RPMI8226 (cell line): ENCODE measurements at places on chromosomes 13 and 19.

DNA sequence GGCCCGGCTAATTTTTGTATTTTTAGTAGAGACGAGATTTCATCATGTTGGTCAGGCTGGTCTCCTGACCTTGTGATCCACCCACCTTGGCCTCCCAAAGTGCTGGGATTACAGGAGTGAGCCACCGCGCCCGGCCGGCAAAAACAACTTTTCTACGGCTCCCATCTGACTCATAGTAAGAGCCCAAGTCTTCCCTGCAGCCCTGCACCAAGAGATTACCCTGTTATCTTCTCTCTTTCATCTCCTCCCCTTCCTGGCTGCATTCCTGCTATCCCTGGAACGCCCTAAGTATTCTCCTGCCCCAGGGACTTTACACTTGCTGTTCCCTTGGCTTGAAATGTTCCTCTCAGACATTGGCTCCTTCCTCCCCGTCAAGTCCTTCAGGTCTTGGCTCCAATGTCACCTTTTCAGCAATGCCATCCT lies 6.6 kb downstream of the AP2S1 start:
- DNase-seq, result no peak

DNA sequence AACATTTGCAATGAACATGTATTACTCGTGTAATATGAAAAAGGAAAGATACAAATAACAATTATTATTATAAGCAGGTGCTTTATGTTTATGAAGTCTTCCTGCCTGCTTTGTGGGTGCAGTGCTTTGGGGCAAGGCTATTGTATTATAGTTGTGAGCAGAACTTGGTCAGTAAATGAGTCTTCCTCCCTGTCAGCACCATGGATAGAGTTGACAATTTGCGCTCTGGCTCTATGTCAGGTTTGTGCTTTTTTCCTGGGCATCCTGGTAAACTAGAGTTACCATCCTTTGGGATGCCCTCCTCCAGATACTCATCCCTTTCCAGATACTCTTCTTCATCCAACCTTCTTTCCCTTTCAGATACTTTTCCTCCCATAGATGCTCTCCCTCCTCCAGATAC lies 19.6 kb downstream of the ERICH6B start:
- no peak for DNase-seq

GRCh38 chr13:84654654-84655275 lies 772.5 kb upstream of the SLITRK1 start:
- no peak for DNase-seq

DNA sequence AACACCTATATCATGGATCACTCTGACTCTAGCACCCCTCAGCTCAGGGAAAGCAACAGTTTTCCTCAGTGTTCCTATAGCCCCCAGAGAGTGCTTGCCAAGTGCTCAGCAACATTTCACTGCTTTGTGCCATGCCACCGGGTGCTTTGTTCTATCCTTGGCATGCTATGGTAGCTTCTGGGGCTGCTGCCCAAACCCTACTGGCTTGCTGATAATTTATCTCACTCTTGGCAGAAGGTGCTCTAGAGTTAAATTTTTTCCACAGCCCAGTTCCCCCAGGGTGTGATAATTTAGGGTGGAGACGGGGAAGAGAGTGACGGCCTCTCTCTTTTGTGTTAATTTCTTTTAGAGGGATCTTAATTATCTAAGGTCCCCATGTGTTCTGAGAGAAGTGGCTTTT lies 12.6 kb upstream of the CSNK1A1L start:
- DNase-seq, result no peak

DNA sequence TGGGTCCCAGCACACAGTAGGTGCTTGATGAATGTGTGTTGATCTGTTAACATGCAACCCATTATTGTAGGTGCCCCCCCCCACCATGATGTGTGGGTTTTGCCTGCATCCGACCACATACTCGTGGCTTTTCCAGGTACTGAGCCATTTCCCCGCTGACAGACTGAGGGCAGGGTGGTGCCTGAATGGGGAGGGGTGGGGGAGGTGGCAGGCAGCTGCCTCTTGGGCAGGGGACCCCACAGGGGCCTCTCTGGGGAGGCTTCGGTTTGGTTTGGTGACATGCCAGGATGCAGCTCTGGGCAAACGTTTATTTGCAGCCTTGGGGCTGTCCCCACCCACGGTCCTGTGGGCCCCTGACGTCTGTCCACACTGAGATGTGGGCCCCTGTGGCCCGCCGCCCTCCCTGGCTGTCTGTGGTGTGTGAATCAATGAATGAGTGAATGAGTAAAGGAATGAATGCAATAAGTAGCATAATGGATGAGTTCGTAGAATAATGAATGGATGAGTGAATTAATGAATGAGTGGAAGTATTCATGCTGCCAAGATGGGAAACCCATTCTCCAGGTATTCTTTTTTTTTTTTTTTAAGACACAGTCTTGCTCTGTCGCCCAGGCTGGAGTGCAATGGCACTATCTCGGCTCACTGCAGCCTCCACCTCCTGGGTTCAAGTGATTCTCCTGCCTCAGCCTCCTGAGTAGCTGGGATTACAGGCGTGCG lies 9.0 kb upstream of the JUND start:
- no peak for DNase-seq

GRCh38 chr13:56659041-56659471 lies 481.7 kb upstream of the PRR20A start:
- DNase-seq, result no peak

DNA sequence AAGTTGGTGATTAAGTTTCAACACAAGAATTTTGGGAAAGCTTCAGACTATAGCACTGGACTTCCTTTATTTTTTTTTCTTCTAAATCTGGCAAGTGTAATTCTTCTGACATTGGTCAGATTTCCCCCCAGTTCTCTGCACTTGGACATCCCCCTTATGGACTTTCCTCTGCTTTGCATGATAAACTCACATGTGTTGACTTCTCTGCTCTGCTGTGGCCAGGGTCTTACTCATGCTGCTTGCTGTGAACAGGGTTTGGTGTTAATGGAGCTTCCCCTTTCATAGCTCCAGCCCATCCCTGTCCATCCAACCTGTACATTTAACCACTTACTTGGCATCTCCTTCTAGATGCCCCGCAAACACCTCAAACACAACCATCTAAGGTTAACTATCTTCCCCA lies 70.5 kb upstream of the SPATA13 start:
- DNase-seq, result no peak

DNA sequence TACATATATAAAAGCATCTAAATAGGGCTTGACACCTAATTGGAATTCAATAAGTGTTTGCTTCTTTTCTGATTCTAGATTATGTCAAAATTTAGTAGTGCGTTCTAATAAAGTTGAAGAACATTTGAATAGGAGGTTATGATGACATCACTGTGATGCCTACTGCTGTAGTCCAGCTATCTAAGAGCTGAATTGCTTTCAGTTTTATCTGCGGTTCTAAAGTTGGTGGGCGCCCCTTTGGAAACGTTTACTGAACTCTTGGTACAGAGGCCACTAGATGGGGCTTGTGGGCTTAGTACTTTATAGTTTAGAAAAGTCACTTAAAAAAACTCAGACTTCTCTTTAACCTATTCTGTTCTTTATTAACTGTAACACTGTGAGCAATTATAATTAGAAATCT lies 776.9 kb downstream of the GPC5 start:
- DNase-seq, result peak; percentile 46

- no peak for DNase-seq
These were observed 16.6 kb downstream of the GPR12 start for GRCh38 chr13:26743971-26744370.

- DNase-seq, result no peak
These were observed 33.0 kb downstream of the KPNA3 start for GRCh38 chr13:49759503-49759902.

- no peak for DNase-seq
These were observed 1291.0 kb upstream of the SLC10A2 start for GRCh38 chr13:104357174-104357573.

- no peak for DNase-seq
These were observed 5.4 kb upstream of the LGALS7 start for GRCh38 chr19:38778733-38779132.

DNA sequence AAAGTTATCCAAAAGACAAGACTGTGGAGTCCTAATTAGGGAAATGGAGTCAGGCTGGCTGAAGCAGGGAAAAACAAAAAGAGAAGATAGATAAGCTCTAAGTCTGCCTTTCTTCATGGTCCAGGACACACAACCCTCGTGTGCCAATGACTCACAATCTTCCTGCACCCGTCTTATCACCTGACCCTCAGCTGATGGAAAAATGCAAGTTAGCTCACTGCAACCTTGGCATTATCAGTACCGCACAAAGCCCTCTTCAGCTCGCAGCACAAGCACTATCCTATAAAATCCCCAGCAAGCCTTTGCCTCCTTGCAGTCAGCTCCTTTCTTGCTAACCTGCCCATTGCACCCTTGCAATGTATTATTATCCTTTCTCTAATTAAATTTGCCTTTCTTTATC lies 4.3 kb downstream of the OR7A5 start:
- no peak for DNase-seq

DNA sequence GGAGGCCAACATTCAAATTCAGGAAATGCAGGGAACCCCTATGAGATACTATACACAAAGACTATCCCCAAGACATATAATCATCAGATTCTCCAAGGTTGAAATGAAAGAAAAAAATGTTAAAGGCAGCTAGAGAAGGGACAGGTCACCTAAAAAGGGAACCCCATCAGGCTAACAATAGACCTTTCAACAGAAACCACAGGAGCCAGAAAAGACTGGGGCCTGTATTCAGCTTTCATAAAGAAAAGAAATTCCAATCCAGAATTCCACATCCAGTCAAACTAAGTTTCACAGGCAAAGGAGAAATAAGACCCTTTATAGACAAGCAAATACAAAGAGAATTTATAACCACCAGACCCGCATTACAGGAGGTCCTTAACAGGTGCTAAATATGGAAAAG lies 1703.6 kb upstream of the PRR20A start:
- no peak for DNase-seq

- DNase-seq, result no peak
These were observed 21.0 kb downstream of the SPACA7 start for GRCh38 chr13:112397108-112397507.

DNA sequence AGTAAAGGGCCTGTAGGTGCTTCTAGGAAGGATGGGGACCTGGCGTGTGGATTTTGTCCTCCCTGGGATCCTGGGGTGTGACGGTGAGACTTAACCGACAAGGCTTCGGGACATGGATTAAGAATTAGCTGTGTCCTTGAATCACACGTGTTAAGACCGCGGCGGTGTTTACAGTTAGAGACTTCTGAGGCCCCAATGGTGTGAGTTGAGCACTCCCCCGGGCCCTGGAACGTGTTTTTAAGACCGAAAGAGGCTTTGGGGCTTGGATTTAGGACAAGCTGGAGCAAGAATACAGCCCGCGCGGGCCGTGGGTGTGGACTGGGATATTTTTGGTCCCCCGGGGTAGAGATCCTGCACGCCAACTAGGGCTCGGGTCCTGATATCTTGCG lies 1.2 kb upstream of the SLC27A1 start:
- DNase-seq, result no peak

DNA sequence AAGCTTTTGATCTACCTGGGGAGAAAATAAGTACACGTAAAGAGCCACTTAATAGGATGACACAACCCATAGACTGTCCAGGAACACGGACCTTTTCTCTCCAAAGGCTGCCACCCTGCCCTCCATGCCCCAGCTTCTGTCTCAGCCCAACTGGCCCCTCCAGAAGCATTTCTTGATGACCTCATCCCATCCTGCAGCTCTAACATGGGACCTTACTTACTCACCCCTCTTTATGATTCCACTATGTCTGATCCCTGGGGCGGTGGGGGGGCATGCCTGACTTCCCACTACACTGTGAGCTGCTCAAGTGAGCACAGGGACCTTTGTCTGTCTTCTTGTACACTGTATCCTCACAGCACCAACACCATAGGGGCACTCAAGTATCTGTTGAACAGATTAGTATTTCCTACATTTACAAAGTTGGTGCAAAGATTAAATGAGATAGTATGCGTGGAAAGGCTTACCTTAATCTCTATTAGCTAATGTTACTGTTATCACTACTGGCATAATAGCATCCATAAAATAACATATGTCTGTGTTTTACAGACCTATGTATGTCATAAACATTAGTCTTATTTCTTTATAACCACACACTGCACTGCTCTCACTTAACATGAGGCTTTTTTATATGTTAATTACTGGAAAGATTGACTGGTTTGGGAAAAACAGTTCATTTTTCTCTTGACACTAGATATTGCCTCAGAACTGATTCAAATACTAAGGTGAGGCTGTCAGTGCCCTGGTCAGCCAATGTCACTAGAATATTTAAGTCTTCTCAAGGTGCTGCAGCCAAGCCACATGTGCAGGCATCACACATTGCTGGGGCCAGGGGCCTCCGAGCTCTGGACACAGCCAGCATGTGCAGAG lies 100.9 kb downstream of the FOXO1 start:
- DNase-seq, result no peak

DNA sequence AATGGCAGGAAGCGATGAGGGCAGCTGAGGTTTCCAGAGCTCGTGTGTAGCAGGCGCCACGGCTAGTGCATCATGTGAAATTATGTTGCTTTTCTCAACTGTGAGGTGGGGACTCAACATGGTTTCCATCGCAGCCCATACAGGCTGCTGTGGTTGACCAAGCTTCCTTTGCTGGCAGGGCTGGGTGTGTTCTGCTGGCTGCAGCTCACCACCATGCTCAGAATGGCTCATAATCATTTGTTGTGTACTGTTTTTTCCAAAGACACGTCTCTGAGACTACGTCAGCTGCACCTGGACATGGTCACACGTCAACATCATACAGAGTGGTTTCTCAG lies 16.1 kb upstream of the RASA3 start:
- DNase-seq, result peak; percentile 53

DNA sequence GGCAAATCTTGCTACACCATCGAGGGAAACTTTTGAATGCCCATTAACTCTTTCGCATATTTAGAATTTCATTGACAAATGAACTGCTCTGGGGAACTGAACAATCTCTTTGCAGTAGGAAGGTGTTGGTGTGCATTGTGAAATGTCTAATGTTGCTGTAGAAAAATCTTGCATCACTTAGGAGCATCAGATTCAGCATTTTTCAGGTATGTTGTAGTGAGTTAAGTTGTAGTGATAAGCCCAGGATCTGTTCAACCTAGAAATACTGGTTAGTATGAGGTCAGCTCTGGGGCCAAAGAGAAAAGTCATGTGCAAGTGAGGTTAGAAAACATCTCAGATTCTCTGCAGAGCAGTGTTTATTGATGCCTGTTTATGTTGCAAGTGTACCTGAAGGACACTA lies 4.1 kb downstream of the FRY start:
- DNase-seq, result no peak

GRCh38 chr13:49046519-49046918 lies 70.8 kb downstream of the FNDC3A start:
- DNase-seq, result no peak

- no peak for DNase-seq
These were observed 415.0 kb upstream of the SLITRK1 start for GRCh38 chr13:84297251-84297650.

- no peak for DNase-seq
These were observed 1.6 kb upstream of the EGLN2 start for GRCh38 chr19:40797166-40797962.

DNA sequence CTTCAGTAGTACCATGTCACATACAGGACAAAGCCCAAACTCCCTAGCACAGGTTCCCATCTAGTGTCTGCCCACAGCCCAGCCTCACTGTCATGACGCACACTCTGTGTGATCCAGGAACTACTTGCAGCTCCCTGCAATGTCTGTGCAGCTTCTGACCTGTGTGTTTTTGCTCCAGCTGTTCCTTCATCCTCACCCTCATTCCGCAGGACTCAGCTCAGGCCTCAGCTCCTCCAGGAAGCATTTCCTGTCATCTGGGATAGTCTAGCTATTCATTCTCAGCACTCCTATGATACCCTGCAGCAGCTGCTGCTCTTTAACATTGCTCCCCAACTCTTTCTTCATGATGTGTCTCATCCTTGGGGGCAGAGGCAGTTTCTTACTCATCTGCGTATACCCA lies 56.1 kb downstream of the ENOX1 start:
- DNase-seq, result no peak
